ENCODE measurements at places on chromosomes 4 and X.

GRCh38 chr4:71009890-71010588 is 16.6 kb downstream of the DCK start:
- no peak for DNase-seq

GRCh38 chr4:146329050-146329716 is 114.8 kb downstream of the REELD1 start:
- DNase-seq = no peak

- no peak for DNase-seq
Observed at GRCh38 chr4:183403961-183404360, 40.5 kb upstream of the CDKN2AIP start.

DNA sequence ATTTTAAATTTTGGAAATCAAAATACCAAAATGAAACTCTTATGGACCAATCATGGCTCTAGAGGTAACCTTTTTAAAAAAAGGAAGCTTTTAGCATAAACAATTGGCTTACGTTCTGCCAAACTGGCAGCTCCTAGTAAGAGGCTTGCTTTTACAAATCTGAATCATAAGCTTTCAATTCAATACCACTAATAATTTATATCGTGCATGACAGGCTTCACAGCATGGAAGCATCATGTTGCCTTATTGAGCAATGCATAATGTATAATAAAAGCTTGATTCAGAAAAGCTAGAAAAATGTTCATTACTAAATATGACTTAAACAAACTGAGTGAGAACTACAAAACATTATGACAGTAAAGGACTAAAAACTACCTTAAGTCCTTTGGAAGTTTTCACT is 280.9 kb downstream of the IQCM start:
- no peak for DNase-seq

GRCh38 chr4:76987685-76988084 is 38.1 kb downstream of the SEPTIN11 start:
- no peak for DNase-seq

GRCh38 chr4:77393996-77394395 is 211.6 kb upstream of the CXCL13 start:
- DNase-seq = no peak

GRCh38 chrX:861340-861890 is 230.8 kb downstream of the SHOX start:
- no peak for DNase-seq

DNA sequence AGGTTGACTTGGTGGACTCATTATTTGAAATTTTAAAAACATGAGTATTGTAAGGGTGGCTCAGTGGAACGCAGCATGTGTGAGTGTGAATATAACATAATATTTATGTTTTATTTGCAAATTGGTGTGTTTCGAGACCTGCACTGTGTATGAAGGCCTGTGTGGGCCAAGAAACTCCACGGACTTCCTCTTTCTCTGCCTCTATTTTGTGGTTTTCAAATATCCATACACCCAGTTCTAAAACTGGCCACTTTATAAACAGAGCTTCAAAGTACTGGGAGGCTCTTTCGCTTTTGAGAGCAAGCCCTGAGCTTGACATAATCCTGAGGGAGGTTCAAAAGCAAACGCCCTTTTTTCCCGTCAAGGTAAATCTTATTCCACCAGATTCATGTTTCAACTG is 187.7 kb downstream of the GPAT3 start:
- DNase-seq = no peak

GRCh38 chr4:77600521-77601451 is 4.8 kb upstream of the CXCL13 start:
- no peak for DNase-seq

GRCh38 chrX:38293741-38294140 is 33.6 kb downstream of the RPGR start:
- no peak for DNase-seq

GRCh38 chrX:3815896-3816664 is 102.6 kb upstream of the PRKX start:
- DNase-seq = no peak

GRCh38 chrX:97766501-97767095 is 882.9 kb downstream of the RPA4 start:
- DNase-seq = no peak

DNA sequence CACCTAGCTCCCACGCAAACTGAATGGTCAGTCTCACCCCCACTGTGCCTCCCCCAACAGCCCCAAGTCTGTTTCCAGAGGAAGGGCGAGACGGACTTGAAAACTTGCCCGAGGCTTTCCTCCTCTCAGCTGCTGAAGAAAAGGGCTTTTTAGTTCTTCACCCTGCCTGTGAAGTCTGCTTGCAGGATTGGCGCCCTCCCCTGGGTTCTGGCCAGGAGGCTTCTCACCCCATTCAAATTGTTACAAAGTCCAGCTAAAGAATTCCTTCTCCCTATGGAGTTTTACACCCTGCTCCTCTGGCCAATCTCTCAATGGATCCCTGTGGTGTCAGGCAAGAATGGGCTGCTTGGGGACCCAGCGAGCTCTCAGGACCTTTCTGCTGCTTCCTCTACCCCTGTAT is 241.0 kb downstream of the AFF2 start:
- no peak for DNase-seq
